ENCODE measurements at places on chromosomes 1 and 21.

- DNase-seq = no peak
Measured at GRCh38 chr1:51380936-51381335, 50.6 kb upstream of the TTC39A start.

- DNase-seq = no peak
Measured at GRCh38 chr1:109331113-109331512, 24.3 kb upstream of the MYBPHL start.

- no peak for DNase-seq
Measured at GRCh38 chr1:41775956-41776585, 142.7 kb downstream of the HIVEP3 start.

DNA sequence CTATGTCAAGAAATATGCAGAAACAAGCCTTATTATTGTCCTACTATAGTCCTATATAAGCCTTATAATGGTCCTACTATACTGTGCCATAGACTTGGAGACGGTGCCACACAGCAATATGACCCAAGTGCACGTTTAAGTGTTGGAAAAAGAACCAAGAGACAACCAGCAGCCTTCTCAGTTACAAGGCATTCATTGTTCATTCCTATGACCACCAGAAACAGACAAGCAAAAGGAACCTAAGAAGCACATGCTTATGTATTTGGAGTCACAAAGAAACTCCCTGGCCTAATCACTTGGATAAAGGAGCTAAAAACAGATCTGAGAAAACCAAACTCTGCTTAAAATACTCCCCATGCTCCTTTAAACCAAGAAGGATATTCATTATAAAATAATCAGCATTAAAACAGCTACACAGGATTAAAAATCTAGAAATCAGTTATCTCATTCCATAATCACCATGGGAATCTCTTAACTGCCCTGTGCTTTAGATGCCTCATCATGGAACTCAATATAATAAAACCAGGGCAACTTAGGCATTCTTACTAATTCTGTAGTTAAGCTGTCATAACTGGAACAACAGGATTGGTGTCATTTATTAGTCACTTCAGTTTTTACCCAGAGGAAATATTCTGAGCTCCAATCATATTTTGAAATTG lies 7.0 kb downstream of the COLGALT2 start:
- DNase-seq = no peak

DNA sequence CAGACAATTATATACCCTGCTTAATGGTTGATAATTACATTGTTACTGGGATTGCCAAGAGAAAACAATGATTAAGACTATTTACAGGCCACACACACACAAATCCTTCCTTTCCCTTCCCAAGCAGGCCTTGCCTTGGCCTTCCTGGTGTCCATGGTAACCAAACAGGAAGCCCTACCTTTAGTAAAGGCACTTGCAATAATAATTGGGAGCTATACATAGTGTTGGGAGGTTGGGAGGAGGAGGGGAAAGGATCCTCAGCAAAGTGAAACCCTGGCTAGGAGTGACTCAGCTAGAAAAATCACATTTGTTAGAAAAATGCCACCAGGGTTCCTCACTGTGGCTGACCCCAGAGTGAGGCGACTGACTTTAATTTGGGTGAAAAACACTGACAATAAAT lies 122.3 kb upstream of the ADAR start:
- DNase-seq = no peak

DNA sequence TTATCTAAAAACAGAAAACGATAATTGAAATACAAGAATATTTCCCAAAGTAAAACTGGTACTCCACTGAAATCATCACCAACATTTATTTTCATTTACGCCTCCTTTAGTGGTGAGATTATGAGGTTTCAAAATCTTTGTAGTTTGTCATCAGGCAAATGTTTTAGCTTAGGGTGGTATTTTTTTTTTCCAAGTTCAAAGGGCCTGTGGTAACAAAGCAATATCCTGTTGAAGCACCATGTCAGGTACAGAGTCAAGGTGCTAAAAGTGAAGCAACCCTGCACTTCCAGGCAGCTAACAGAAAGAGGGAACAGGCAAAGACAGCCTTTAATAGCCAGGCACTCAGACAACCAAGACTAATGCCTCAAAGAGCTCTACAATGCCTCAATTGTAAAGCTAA lies 89.2 kb downstream of the JAK1 start:
- DNase-seq = peak; percentile 43

DNA sequence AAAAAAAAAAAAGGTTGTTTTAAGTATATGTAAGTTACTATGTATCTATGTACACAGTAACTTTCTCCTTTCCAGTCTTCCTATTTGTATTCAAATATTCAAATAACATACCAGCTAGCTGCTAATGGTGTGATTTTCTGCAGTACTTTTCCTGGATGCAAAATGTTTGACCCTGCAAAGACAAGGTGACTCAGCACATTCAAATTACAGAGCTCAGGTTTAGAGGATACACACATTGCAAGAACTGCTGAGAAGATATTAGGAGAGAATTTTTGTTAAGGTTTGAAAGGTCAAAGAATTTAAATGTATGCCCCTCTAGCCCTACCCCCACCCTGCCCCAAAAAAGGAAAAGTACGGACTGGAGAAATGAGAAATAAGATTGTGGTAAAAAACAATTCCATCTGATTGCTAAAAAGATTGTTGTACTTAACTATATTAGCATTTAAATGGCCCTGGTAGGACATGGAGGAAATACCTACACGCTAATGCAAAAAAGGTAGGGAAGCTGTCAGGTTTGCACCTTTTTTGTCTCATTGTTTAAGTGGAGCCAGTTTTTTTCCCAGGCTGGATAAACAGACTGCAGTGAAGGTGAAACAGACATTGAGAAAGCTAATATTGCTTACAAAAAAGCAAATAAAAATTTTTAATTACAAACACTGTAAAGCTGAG lies 45.6 kb downstream of the ZNF281 start:
- DNase-seq = no peak

- no peak for DNase-seq
Measured at GRCh38 chr21:28174701-28175100, 818.0 kb downstream of the LTN1 start.

- DNase-seq = no peak
Measured at GRCh38 chr1:119159111-119159510, 18.7 kb upstream of the WARS2 start.

DNA sequence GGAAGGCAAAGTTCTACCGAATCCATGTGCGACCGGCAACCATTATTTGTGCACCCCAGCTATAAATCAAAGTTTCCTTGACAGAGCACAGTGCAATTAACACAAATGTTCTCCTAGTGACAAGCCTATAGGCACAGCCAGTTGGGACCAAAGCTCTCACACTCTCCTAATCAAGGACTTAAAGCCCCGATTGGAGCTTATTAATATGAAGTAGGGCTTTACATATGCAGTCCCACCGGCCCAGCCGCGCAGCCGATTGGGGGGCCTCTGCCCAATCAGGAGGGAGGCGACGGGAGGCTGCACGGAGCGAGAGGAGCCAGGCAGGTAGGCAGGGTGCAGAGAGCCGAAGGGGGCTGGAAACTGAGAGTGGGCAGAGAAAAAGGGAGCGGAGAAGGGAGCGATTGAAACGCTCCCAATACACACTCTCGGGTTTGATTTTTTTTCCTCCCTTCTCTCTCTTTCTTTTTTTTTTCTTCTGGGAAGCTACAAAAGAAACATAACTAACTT lies at the start of gene ESRRG:
Gene ESRRG, minus strand, starts transcription at position 156 of the 507 bp plus-strand sequence. Its CDS starts 130 bp downstream, at position 26.
- DNase-seq = no peak

GRCh38 chr1:11984121-11984520 lies 3.9 kb downstream of the MFN2 start:
- no peak for DNase-seq

DNA sequence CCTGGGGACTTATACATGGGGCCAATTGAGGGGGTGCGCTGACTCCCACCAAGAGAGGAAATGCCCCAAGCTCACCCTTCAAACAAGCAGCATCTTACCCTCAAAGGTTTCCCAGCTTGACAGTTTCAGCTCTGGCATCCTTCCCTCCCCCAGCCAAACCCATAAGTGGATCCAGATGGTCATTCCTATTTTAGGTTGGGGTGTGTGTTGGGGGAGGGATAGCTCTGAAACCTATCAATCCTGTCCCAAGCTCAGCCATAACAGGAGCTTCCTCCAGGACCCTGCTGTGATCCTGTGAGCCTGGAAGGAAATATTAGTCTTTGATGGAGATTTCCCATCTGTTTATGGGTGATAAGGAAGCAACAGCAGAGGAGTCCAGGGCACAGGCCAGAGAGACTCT lies 3.4 kb upstream of the TMEM222 start:
- no peak for DNase-seq

- no peak for DNase-seq
Measured at GRCh38 chr21:28788030-28788429, 204.6 kb downstream of the LTN1 start.

DNA sequence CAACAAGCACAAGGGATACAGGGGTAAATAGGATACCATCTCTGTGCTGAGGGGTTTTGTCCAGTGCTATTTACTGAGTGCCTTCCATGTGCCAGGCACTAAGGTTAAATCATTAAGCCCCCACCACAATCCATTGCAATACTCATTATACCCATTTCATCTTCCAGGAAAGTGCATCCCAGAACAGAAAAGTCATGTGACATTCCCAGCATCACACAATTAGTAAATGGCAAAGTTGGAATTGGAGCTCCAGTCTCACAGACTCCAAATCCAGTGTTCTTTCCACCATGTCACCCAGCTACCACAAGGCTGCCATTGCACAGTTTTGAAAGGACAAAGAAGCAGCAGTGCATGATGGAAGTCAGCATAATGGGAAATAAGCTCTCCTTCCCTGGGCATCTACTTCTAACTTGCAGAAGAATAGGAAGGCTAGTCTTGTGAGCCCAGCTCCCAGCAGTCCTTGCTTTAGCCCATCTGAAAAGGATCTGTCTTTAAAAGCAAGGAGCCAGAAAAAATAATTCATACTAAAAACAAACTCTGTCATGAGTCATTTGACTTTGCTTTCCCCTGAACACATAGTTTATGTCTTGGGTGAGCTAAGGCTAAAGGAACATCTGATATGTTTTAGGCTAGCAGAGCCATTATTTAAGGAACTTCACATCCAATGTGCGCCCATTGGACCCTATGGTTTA lies 111.4 kb upstream of the HOOK1 start:
- DNase-seq = no peak

DNA sequence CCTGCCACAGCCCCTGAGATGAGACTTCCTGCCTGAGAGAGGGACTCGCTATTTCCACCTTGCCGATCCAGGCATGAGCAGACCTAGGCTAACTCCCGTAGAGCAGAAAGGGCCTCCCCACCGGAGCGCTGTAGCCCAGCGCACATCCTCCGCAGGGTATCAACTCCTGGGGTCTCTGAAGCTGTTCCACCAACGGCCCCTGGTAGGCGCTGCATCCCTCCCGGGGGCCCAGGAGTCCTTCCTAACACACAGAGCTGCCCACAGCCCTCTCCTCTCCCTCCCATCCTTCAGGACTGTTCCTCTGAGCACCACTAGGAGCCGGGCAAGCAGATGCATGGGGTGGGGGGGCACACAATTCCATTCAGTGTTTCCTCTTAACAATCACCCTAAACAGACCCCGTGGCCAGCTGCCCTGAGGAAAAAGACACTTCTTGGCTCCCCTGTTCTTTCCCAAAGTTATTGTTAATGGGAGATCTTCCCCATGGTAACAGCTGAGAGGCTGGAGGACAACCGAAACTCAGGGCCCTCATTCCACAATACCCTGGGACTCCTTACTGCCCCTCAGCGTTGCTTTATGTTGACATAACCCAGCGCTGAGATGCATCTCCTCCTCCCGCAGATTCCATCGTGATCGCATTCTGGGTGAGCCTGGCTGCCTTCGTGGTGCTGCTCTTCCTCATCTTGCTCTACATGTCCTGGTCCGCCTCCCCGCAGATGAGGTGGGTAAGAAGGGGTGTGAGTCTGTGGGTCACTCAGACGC lies 7.5 kb downstream of the MRAP start:
- no peak for DNase-seq

GRCh38 chr1:113593550-113594297 lies 165.6 kb downstream of the PHTF1 start:
- DNase-seq = no peak

DNA sequence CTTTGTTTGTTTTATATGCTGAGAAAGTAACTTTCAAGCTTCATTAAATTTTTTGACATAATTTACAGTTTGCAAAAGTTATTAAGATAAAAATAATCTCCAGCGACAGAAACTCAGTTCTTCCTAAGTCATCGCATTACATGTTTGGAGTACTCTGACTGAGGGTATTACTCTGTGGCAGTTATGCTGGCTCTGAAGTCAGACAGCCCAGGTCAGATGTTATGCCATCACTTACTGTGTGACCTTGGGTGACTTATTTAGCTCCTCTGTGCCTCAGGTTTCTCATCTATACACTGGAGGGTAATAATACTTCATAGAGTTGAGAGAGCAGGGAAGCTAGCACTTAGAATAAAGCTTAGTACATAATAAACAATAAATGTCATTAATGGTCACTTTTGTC lies 26.4 kb downstream of the PRKAA2 start:
- no peak for DNase-seq

DNA sequence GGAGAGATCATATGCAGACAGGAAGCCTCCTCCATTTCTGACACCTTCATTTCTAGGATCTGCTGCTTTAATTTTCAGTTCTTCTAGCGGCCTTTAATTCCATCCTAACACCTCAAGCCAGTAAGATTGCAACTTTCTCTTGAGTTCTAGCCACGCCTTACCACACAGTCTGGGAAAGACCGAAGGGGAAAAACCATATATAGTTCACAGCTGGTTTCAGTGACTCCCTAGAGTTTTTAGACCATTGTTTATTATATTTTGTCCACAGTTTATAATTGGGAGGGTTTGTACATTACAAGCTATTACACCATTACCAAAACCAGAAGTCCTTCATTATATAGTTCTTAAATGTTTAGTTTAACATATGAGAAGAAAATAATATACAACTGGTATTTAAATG lies 37.5 kb downstream of the DPH5 start:
- DNase-seq = no peak

- DNase-seq = no peak
Measured at GRCh38 chr1:55993646-55994318, 585.6 kb downstream of the PLPP3 start.

DNA sequence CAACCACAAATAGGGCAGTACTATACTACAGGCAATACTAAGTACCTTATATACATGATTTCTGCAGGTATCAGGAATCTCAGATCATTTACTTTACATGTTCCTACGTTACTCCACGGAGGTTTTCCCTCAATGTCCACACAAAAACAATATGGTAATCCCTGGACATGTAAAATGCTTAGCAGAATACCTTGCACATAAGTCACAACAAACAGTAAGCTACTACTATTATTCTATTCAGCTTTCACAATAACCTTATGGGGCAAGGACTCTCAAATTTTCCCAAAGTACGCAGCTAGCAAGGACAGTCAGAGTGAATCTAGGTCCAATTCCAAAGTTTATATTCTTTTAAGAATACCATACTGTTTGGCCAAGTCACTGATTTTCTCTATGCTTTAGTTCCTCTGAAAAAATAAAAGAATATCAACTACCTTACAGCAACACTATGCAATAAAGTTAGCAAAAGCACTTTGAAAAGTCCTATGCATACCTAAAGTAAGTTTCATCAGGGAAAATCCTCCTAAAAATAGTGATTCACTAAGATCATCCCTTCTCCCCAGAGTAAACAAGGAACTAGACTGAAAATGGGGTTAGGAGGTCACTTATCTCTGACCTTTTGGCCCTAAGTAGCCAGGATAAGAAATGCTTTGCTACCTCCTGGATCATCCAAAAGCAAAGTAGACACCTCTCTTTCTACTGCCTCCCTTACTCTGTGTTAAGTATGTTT lies 67.4 kb downstream of the LUZP1 start:
- no peak for DNase-seq
